HuH-7.5 (cell line): ENCODE measurements at places on chromosomes 4 and X.

GRCh38 chrX:2500803-2501558 is at the start of the genes DHRSX and ZBED1:
DHRSX (minus strand) TSS chrX:2500976; CDS start chrX:2500925, 51 bp downstream.
ZBED1 (minus strand) TSS chrX:2500976; CDS start chrX:2490719, 10,257 bp downstream.
- no peak for DNase-seq

GRCh38 chr4:107183155-107183774 is 147.2 kb upstream of the DKK2 start:
- no peak for DNase-seq

- DNase-seq: no peak
These were observed 17.5 kb downstream of the VEGFD start for GRCh38 chrX:15366506-15367352.

DNA sequence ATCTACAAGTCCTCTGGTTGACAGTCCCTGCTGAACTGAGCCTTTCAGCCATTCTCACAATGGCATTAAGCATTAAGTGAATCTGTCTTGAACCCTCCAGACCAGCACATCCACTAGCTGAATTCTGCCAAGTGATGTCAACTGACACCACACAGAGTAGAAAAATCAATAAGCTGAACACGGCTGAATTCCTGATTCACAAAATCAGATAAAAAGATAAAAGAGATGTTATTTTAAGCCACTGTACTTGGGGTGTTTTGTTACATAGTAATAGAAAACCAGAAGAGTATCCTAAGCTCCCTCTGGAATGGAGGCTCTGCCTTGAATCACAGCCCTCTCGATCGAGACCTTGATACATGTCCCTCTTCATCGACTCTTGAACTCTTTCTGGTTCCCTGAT is 336.5 kb downstream of the DMD start:
- no peak for DNase-seq

DNA sequence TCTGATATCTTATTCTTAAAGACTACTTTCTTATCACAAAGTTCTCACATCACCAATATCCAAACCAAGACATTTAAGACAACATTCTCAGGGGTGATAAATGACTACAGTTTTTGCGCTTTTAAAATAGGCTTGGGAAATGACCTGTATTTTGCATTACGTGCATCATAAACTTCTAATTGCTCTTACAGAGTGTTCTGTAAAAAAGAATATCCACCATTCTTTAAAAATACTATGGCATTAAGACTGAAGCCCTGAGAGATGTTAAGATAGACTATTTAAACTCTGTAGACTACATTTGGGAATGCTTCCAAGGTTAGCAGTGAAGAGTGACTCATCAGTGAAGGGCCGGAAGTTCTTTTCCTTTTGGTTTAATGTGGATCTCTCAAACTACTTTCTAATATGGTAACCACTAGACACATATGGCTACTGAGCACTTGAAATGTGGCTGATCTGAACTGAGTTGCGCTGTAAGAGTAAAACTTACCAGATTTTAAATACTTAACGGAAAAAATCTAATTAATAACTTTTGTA is 518.8 kb upstream of the FTHL17 start:
- DNase-seq: no peak

- no peak for DNase-seq
These were observed 352.8 kb downstream of the SPRY1 start for GRCh38 chr4:123749383-123749782.
